ENCODE measurements at places on chromosomes 1 and 21.

DNA sequence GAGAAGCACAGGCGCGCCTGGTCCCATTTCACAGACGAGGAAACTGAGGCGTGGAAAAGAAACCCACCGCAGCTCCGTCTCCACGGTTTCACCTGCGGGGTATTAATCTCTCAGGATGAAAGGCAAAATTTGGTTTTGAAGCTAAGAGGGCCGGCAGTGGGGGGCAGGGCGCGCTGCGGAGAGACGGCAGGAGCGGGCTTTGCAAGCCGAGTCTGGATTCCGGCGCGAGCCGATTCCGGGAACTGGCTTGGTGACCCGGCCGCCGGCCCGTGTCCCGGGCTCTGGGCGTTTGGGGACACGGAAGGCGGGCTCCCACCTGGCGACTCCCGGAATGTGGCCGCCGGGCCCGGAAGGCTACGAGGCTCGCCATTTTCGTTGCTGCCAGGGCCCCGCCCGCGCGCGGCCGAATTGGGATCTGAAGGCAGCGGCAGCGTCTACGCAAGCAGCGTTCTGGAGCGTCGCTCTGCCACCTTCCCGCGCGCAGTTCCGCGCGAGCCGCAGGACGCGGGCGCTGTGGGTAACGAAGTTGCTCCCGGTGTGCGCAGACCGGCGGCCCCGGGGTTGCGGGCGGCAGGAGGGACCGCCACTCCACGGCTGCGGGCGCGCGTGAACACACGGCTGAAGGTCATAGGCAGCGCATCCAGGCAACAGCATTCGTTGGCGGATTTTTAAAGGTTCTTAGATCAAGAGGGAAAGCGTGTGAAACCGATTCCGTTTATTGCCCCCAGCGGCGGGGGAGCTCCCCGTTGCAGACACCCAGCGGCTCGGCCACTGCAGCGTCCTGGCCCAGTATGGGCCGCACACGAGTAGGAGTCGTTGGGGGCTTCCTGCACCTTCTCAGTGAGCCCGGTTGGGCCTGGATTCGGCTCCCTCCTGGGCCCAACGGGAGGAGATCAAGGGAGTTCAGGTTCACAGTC lies 5.4 kb upstream of the PRDM16 start:
- no peak for DNase-seq

GRCh38 chr1:183306317-183307042 lies 111.7 kb downstream of the NMNAT2 start:
- DNase-seq = no peak

- peak; percentile 28 for DNase-seq
Observed at GRCh38 chr1:32335790-32336590, at the start of gene MARCKSL1. MARCKSL1 (minus strand) TSS chr1:32336233; CDS start chr1:32336033, 200 bp downstream.

- peak; percentile 51 for DNase-seq
Observed at GRCh38 chr1:36387141-36387949, 1.6 kb upstream of the STK40 start.

GRCh38 chr1:176101951-176102642 lies 105.0 kb downstream of the COP1 start:
- DNase-seq = no peak

DNA sequence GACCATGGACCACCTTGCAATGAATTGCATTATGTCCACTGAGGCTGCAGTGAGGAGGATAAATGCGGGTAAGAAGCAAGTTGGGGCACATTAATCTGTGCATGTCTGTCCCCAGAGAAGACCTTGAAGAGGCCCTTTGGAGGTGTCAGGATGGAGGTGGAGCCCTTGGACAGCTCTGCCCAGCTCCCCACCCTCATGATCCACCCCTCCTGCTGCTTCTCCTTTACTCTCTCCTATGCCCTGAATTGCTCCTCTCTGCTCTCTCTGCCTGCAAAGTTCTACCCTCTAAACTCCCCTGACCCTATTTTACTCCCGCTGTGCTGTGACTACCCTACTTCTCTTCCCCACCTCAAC lies 292.4 kb upstream of the USP24 start:
- DNase-seq = no peak

DNA sequence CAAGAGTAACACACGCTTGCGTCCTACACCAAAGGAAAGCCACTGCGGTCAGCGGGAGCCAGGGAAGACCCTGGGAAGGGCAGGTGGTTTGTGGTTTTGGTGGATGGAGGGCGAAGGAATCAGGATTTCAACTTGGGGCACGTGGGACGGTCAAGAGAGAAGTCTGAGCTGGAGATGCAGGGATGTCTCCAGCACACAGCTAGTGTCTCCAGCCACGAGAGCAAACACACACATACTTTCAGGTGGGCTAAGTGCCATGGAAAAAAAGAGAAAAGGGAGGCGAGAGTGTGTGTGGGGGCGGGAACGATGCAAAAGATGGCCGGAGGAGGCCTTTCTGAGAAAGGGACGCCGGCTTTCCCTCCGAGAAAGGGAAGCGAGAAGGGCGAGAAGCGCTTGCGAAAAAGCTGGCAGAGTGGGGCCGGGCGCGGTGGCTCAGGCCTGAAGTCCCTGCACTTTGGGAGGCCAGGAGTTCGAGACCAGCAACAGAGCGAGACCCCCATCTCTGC lies 1.4 kb upstream of the SRRM1 start:
- DNase-seq = no peak

GRCh38 chr21:33022828-33023573 lies 2.7 kb upstream of the OLIG2 start:
- DNase-seq = no peak

DNA sequence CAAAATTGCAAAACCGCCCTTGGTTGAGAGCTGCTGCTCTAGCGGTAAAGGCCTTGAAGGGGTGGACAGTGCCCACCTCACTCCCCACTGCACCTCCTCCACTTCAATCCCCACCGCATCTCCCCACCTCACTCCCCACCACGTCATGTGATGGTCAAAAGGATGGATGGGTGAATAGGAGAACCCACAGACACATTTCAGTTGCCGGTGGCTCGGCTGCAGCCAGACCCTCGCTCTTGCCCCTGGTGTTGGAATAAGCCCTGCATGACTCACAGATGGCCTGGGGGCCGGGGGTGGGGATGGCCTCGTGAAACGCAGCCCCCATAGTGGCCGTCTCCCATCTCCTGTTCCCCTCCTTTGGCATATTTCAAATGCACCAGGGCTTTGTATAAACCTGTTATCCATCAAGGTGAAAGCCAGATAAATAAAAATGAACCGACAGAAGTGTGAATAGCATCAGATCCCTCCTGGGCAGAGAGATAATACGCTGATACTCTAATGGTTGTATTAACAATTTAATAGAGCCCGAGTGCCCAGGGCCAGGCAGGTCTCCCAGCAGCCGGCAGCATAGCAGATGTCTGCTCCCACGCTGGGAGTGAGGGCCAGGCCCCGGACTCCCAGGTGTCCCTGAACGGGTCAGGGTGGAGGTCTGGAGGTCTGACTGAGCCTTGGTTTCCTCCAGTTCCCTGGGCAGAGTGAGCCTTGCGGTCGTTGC lies 300.3 kb downstream of the NPHP4 start:
- no peak for DNase-seq

DNA sequence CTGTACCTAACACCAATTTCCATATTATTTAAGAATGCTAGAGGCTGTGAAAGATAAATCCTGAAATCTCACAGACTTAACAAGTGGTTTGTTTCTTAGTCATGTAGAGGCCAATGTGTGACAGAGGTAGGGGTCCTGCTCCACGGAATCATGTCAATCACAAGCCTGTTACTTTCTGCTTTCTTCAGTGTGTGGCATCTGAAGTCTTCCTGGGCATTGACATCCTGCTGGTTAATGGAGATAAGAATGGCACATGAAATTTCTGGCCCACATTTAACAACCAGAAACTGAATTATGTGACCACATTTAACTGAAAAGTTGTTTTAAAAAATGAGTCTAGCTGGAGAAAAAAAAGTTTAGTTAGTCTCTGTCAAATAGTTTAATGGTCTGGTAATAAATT lies 68.3 kb upstream of the PLA2G4A start:
- DNase-seq = no peak

DNA sequence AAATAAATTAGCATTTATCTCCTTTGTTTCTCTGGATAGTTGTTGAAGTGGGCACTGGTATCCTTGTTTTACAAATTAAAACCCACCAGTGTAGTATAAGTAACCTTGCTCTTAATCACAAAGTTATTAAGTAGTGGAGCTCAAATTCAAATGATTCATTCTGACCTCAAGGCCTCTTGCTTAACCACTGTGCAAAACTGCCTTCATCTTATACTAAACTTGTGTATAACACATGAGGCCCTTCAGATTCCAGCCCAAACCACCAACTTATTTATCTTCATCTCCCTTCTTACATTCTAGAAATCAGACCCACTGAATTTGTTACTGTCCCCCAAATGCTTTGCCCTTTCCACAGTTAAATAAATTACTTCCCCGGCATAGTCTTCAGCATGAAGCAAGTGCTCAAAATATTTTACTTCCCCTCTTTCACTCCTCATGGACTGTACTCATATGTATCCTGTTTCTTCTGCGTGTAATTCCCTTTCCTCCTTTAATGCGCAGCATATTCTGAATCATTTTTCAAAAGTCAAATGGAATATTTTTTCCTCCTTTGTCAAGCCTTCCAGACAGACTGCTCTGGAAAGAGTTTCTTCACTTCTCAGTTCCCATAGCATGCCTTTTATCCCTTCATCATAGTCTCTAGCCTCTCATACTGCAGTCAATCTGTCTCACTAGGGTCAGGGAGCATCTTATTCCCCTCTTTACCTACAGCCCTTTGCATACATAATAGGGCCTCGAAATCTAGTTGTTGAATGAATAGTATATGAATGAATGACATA lies 19.0 kb upstream of the DNASE2B start:
- DNase-seq = no peak

GRCh38 chr1:39230261-39231190 lies 26.0 kb downstream of the MACF1 start:
- DNase-seq = no peak

- no peak for DNase-seq
Observed at GRCh38 chr1:226912587-226913176, 27.4 kb upstream of the COQ8A start.

GRCh38 chr1:60857851-60858250 lies 224.5 kb upstream of the NFIA start:
- DNase-seq = no peak

GRCh38 chr1:93961906-93962305 lies 52.7 kb upstream of the GCLM start:
- DNase-seq = no peak

DNA sequence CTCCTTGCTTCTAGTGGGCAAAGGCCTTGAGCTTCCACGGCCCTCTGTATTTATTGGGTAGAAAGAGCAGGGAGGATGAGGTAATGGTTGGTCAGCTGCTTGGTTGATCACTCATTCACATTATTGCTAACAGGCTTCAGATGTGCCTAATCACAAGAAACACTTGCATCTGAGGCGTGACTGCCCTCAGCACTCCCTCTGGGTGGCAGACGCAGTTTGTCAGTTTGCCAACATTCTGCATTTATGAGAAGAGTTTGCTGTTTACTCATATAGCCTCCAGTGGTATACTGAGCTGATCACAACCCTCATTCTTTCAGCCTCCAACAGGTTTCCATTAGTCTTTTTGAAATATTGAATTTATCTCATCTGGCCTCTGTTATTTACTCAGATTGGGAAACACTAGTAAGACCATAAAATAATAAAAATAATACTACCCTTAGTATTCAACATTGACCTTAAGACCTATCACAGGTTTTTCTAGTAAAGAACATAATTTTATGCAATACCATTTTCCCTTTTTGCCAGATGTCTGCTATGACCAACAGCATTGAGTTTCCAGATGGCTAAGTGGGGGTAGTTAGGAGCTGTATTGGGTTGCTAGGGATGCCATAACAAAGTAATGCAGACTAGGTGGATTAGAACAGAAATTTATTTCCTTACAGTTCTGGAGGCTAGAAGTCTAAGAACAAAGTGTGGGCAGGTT lies 53.3 kb downstream of the PTGFR start:
- DNase-seq = no peak

DNA sequence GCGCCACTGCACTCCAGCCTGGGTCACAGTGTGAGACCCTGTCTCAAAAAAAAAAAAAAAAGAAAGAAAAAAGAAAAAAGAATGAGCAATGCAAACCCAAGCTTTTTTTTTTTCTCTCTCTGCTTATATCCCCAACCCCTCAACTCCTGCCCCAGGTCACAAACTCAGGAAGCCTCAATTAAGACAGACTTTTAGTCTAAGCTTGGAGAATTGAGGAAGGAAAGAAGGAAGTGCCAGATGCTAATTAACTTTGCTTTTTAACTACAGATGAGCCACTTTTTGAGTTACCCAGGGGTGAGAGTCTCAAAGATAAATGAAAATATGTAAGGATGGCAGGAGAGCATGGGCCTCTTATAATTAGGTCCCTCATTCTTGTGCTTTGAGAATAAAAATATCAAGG lies 33.3 kb downstream of the PIK3CD start:
- no peak for DNase-seq

GRCh38 chr1:222404710-222405109 lies 143.2 kb downstream of the HHIPL2 start:
- DNase-seq = no peak

- no peak for DNase-seq
Observed at GRCh38 chr1:5460974-5461373, 531.3 kb downstream of the NPHP4 start.

DNA sequence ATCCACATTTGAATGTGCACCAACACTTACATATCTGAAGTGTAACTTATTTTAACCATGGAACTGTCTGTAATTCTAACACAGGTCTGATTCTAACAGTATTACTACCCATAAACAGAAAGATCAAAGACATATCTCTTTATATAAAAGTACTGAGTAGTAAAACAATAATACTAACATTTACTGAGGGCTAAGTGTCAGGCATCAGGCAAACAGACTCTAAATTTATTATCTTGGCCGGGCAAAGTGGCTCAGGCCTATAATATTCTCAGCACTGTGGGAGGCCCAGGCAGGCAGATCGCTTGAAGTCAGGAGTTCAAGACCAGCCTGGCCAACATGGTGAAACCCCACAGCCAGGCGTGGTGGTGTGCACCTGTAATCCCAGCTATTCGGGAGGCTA lies 85.9 kb downstream of the JAK1 start:
- no peak for DNase-seq

GRCh38 chr1:228147768-228148167 lies 2.0 kb upstream of the GJC2 start:
- DNase-seq = no peak

- no peak for DNase-seq
Observed at GRCh38 chr1:1541956-1542765, 1.7 kb upstream of the TMEM240 start.

GRCh38 chr1:159084152-159084551 lies 7.6 kb upstream of the AIM2 start:
- no peak for DNase-seq

GRCh38 chr1:50893466-50893865 lies 66.6 kb downstream of the FAF1 start:
- DNase-seq = no peak

DNA sequence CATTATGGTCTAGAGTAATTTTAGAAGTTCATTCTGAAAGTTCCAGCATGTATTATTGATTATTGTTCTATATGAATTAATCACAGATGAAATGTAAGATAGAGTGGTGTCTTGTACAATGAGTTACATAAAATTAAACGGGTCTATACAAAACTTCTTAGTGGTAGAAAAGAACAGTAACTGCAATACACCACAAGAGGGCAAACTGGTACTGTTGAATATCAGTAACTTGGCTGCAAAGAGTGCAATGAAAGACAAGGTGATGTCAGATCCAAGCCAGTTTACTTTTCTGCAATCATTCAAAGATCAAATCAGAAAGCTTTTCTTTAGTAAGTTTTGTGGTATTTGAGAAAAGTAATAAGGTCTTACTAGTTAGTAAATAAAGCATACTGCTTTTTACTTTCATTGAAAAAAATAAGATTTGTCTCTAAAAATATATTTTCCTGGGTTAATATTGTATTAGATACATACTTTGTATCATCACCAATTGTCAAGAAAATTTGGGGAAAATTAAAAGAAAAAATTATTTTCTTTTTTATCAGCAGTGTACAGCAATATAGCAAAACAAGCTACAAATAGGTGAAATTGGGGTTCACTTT lies 66.4 kb upstream of the BTG3 start:
- peak; percentile 71 for DNase-seq
